ENCODE measurements at places on chromosomes 2 and 18. TPM values are rescaled to one million over a fixed set of nuclear protein-coding genes. Genes with fewer than 3 reads are reported as not detected.

The LTBP1 gene
- polyA plus RNA-seq, result 9.7 TPM

GRCh38 chr2:234425639-234426603 lies 71.0 kb downstream of the ARL4C start:
- no peak for DNase-seq

GRCh38 chr2:171491292-171491691 lies 31.0 kb upstream of the CYBRD1 start:
- DNase-seq, result no peak

GRCh38 chr2:14428056-14428455 lies 204.5 kb upstream of the LRATD1 start:
- DNase-seq, result no peak

GRCh38 chr2:108212671-108213070 lies 27.1 kb upstream of the SULT1C3 start:
- no peak for DNase-seq

The CHRNG gene
- not detected for polyA plus RNA-seq

The MSH6 gene
- 15.5 TPM for polyA plus RNA-seq

GRCh38 chr2:145203891-145204290 lies 684.0 kb upstream of the ZEB2 start:
- no peak for DNase-seq

GRCh38 chr2:241855888-241856422 lies 2.7 kb downstream of the PDCD1 start:
- no peak for DNase-seq

The PFN4 gene
- 0.27 TPM for polyA plus RNA-seq

DNA sequence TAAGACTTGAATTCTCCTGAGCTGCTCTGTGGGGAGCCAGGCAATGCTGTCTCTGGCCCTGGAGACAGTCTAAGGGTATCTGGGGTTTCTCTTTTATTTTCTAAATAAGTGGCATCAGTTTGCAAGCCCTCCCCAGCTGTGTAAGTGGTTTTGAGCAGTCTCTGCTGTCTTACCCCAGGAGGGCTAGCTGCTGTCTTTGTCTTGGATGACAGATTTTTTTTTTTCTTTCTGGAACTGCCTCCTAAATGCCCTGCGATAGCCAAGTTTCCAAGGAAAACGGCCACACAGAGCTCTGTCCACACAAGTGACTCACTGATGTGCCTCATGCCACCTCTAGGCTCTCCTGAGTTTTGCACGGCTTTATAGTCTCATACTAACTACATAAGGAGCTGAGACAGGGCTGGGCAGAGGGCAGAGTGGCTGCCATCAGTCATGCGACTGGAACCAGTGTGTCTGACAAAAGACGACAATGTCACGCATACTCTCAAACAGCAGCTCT lies 37.2 kb upstream of the THOC1 start:
- no peak for DNase-seq

- no peak for DNase-seq
Measured at GRCh38 chr18:1371724-1372123, 467.1 kb downstream of the ADCYAP1 start.

DNA sequence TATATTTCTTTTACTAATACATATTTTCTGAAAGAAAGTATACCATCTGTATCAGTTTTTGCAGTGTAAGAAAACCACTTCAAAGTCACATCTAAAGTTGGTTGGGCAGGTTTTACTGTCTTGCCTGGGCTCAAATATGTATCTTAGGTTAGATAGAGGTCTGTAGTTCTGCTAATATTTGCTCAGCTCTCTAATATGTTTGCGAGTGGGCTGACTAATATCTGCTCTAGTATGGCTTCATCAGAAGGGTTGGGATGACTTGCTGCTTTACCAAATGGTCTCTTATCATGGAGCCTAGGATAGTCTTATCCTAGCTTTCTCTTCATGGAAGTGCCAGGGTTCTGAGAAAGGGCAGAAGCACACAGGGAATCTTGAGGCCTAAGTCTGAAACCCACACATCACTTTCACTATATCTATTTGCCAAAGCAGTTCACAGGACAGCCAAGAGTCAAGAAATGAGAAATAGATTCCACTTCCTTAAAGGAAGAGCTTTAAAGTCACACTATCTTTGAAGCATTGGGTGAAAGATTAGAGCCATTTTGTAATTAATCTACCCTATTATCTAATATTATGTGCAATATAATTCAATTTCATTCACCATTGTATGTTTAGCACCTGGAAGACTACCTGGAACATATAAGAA lies 610.0 kb downstream of the KCNJ3 start:
- DNase-seq, result peak; percentile 29

The KLF7 gene
- 1.1 TPM for polyA plus RNA-seq

GRCh38 chr2:207371877-207372276 lies 157.9 kb upstream of the CREB1 start:
- DNase-seq, result no peak

DNA sequence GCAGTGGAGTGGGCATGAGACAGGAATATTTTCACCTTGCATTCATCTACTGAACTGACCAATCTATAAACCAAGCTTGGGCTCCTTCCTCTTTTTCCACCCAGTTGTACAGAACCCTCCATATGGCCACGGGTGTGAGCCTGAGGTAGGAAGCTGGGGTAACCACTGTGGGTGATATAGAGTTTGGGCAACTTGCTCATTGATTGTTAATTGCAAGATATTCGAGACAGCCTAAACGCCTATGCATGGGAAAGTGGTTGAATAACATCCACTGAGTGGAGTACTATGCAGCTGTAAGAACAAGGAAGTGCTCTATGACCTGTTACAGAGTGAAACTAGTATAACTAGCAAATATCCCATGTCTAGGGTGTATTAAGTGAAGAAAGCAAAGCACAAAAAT lies 7.3 kb upstream of the VAPA start:
- DNase-seq, result no peak

DNA sequence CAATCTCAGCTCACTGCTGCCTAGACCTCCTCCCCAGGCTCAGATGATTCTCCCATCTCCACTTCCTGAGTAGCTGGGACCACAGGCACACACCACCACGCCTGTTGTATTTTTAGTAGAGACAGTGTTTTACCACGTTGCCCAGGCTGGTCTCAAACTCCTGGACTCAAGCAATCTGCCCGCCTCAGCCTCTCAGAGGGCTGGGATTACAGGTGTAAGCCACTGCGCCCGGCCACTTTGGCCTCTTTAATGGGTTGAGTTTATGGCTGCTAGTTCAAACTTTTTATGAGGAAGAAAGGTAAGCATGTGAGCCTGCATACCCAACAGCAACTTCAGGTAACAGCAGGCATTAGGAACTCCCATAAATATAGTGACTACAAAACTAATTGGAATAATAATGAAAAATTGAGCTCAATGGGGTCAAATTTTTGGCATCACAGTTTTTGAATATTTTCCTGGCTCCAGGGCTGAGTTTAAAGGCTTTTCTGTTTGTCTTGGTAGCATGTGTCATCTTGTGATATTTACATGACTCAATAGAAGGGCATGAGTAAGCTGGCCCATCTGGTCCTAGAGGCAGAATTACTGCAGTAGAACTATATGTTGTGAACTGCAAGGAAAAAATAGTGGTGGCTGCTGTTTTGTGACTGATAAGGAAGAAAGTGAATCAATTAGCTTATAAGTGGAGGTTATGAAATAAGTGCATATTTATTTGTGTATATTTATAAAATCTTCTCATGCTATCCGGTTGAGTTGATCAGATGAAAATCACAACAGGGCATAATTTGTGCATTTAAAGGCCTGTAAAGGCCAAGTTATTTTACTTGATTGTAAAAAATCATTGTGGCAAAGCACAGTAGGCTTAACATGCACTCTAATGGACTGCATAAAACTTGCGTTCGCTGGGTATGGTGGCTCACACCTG lies 24.8 kb downstream of the GALM start:
- DNase-seq, result no peak

DNA sequence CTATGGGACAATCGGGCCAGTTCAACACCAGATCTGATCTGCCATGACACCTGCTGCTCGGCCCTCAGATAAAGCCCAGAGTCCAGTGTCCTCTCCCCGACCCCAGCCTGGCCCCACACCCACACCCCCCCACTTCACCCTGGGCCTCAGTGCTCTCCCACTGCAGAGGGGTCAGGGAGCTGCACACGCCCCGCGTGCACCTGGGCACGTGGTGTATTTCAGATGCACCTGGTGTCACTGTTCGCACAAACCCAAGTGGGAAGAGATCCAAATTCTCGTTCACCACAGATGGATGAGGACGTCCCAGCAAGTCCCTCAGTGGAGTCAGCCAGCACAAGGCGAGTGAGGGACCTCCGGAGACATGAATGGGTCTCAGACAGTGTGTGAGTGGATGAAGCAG lies 161.3 kb downstream of the RTP5 start:
- DNase-seq, result no peak

DNA sequence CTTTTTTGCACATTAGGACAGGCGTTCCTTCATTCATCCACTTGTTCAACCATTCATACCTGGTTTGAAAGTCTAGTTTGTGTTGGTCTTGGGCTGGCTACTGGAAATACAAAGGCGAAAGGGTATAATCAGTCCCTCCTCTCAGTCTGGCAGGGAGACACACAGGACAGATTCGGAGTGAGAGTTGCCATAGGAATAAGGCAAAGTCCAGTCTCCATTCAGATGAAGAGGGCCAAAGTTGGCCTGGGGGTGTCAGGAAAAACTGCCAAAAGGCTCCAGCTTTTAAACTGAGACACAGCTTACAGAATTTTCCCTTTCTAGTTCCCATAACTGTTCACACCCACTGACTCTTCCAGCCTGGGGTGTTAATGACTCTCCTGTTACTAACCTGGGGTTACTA lies 96.3 kb upstream of the AQP4 start:
- DNase-seq, result no peak

The CD28 gene
- 0.31 TPM for polyA plus RNA-seq

DNA sequence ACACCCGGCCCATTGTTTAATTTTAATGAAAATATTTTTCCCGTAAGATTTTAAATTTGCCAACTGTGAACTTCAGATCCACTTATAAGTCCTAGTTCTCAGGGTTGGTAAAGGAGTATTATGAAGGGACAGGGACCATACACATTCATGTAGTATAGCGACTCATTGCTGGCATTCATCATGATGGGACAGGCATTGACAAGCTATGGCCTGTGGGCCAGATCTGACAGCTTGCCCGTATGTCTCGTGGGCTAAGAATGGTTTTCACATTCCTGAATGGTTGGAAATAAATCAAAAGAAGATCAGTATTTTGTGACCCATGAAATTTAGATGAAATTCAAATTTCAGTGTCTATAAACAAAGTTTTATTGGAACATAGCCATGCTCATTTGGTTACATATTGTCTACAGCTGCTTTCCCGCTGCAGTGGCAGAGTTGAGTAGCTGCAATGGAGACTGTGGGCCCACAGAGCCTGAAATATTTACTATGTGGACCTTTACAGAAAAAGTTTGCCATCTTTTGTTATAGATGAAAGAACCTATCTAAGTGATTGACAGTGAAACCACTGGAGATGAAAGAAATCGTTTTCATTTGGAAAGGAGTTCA lies 4.1 kb downstream of the RAPGEF4 start:
- DNase-seq, result no peak

The EML6 gene
- 0.54 TPM for polyA plus RNA-seq

GRCh38 chr2:54061272-54061671 lies 54.1 kb upstream of the ACYP2 start:
- DNase-seq, result no peak

The SIX2 gene
- 0.06 TPM for polyA plus RNA-seq

The MREG gene
- 2.8 TPM for polyA plus RNA-seq

The UGT1A5 gene
- 15.4 TPM for polyA plus RNA-seq

DNA sequence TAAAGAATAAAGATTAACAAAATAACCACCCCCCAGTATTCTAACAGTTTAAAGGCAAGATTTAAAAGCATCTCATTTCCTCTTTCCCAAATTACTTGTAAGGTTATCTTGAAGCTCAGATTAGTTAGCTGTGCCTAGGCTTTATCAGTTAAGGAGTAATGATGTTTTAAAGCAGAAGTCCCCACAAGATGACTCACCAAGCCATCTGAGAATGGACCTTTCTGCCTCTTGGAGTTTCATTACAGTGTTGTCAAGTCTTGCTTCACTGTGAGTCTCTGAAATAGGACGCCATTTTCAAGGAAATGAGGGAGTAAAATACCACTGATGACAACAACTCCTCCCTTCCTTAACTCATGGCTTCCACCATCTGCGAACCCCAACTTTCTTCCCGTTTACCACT lies 35.9 kb downstream of the ZNF385B start:
- no peak for DNase-seq

DNA sequence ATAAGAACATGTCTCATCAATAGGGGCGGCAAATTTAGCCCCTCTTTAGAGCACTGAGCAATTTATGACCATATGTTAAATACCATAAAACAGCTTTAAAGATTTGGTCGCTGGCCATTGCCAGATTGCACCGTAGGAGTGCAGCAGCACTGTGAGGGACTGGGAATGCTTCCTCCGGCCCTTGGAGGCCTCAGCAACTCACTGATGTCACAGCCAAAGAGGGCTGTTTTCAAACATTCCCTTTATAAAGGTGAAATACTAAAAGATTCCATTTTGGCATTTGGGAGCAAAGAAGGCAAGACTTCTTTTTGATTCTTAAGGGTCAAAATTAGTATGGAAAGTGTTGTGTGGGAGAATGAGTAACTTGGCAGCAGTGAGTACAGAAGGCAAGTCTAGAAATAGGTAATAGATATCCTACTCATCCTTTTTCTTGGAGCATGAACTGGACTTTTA lies 63.7 kb downstream of the BABAM2 start:
- DNase-seq, result no peak

DNA sequence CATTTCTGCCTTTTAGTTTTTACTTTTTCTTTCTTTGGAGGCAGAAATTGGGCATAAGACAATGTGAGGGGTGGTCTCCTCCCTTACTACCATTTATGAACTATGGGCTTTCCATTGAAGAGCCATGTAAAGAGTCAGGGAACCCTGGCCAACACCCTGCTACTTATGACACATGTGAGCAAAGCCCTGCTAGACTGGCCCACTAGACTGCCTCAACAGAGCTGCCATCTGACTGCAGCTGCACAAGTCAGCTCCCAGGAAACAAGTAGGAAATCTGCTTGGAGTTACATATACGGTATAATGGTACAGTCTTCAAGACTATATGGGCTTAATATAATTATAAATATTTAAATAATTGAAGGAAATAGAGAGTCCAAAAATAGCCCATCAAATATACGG lies 816.8 kb downstream of the TRIB2 start:
- DNase-seq, result peak; percentile 34

GRCh38 chr2:7792031-7792651 lies 874.9 kb downstream of the RNF144A start:
- no peak for DNase-seq

The DSG1 gene
- 0.03 TPM for polyA plus RNA-seq

The TGFA gene
- polyA plus RNA-seq, result 8.9 TPM

The RESP18 gene
- 0.16 TPM for polyA plus RNA-seq

- DNase-seq, result no peak
Measured at GRCh38 chr2:227228061-227228667, 63.7 kb downstream of the COL4A3 start.

The VWA3B gene
- polyA plus RNA-seq, result 0.51 TPM

The TRAF3IP1 gene
- polyA plus RNA-seq, result 10.1 TPM

GRCh38 chr2:32572737-32573136 lies 55.1 kb upstream of the TTC27 start:
- no peak for DNase-seq

The SLC9A4 gene
- polyA plus RNA-seq, result not detected

All from small intestine (tissue), 16 donors.